MV-4-11 (cell line): ENCODE measurements at places on chromosomes 13 and 19.

DNA sequence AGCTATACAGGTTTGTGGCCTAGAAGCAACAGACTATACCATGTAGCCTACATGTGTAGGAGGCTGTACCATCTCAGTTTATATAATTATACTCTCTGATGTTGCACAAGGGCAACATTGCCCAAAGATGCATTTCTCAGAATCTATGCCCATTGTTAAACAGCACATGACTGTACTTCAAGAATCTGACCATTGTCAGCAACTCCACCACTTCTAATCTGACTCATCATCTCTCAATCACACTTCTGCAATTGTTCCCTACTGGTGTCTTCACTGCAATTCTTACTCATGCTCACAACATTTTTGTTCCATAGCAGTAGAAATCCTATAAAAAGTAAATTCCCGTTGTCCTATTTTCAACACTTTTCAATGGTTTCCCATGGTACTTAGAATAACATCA, 63.9 kb upstream of the ATXN8OS start:
- DNase-seq: peak; percentile 97

DNA sequence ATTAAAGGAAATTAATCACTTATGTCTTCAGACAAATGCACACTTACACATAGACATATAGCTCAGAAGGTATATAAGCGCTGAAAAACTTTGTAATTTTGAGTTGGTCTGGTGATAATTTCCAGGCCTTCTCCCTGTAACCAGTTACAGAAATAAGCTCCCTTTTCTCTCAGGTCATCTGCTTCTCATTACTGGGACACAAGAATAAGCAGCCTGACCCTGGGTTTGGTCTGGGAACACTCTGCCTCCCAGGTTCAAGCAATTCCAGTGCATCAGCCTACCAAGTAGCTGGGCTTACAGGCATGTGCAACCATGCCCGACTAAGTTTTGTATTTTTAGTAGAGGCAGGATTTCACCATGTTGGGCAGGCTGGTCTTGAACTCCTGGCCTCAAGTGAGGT, 274.5 kb downstream of the LMO7 start:
- no peak for DNase-seq

DNA sequence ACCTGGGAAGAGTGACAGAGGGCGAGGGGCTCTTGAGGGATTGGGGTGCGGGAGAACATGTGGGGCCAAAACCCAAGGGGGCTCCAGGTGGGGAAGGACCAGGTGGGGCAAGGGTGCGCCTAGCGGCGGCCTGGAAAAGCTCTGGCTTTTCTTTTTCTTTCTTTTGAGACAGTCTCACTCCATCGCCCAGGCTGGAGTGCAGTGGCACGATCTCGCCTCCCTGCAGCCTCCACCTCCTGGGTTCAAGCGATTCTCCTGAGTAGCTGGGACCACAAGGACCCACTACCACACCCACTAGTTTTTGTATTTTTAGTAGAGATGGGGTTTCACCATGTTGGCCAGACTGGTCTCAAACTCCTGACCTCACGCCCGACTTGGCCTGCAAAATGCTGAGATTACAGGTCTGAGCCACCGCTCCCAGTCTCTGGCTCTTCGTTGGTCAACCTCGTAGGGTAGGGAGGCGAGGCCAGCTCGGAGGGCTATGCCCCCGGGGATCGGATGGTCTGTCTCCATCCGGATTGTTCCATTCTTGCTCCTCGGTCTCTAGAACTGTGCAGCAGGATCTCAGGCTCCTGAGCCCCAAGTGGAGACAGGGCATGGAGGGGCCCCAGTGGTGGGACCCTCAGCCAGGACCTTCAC, 3.7 kb downstream of the GADD45B start:
- no peak for DNase-seq

GRCh38 chr13:99905814-99906213, 65.8 kb downstream of the ZIC5 start:
- no peak for DNase-seq

DNA sequence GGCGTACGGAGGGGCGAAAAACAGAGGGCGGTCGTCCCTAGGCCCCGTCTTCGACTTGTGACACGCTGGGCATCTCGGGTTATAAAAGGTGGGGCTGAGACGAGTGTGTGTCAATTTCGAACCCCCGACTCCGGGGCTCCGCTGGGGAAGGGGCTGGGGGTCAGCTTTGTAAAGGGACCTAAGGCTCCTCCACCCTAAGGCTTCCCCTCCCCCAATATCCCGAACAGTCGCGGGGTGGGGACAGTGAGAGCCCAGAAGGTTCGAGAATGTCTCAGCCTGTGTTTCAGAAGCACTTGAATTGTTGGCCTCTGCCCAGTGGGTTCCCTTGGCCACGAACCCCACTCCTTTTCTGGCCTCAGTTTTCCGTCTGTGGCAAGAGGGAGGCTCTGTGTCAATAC, 450 bp downstream of the SELENOW start:
- DNase-seq: no peak

DNA sequence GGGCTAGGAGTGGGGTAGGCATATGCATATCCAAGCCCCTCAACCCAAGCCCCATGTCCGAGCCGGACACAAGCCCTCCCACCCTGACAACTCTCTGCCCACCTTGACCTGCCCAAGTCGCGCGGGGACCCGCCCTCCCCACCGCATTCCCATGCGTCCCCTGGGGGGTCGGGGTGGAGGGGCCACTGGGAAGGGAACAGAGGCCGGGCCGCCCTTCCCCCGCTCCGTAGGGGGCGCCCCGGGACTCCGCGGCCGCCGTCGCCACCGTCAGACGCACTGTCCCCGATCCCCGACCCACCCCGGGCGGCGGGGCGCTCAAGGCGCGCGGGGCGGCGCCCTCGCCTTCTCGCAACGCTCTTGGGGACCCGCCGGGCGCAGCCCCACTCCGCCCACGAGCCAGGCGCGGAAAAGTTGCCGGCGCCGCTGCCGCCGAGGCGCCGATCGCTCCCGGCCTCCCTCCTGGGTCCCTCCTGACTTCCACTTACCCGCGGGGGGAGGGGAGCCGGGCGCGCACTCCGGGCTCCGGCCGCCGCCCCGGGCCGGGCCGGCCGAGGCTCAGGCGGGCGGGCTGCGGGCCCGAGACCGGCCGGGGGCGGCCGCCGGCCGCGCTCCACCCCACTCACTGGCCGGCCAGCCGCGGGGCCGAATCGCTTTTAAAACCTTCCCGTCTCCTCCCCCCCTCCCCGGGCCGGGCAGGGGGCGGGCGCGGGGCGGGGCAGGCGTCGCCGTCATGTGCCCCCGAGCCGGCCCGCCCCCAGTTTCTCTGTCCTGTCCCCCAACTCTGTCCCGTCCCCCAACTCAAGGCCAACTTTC, 34.4 kb upstream of the NANOS3 start:
- DNase-seq: peak; percentile 43

DNA sequence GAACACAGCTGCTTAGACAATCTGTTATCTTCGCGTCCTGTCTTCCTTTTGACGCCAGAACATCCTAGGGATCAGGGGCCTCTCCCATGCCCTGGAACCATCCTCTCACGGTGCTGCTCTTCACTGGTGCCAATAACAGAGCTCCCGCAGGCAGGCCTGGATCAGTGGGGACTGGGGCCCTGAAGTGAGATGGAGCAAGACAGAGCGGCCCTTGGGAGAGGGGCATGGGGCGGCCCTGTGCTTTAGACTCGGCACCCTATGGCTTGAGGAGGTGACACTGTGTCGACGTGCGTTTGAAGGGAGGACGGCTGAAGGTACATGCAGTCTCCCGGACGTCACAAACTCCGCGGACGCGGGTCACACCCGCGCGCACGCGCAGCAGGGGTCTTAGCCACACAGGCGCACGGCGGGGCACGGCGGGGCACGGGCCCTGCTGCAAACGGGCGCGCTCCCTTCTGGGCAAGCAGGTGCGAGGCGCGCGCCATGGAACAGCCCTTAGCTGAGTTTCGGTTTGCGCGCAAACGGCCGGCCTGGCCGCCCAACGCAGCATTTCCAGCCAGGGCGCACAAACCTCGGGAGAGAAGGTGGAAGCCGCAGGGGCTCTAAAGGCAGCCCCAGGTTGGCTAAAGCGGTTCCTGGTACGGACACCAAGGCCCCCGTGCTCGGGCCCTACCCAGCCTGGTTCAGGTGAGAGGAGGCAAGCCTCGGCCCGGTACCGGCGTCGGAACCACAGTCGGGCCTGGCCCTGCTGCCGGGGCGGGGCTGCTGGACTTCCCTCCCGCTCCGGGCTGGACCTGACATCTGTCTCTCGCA, 16.5 kb upstream of the RNF17 start:
- DNase-seq: no peak

DNA sequence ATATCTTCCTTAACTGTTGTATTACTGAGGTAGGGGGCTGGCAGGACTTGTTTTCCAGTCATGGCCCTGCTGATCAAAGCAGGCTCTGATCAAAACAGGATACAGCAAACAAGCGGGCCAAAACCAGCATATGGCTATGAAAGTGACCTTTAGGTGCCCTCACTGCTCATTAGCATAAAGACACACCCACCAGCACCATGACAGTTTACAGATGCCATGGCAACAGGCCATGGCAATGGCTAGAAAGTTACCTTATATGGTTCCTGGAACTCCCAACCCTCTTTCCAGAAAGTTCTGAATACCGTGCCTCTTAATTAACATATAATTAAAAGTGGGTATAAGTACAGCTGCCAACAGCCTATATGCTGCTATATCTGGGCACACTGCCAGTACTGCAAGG, 551.4 kb upstream of the SGCG start:
- no peak for DNase-seq

DNA sequence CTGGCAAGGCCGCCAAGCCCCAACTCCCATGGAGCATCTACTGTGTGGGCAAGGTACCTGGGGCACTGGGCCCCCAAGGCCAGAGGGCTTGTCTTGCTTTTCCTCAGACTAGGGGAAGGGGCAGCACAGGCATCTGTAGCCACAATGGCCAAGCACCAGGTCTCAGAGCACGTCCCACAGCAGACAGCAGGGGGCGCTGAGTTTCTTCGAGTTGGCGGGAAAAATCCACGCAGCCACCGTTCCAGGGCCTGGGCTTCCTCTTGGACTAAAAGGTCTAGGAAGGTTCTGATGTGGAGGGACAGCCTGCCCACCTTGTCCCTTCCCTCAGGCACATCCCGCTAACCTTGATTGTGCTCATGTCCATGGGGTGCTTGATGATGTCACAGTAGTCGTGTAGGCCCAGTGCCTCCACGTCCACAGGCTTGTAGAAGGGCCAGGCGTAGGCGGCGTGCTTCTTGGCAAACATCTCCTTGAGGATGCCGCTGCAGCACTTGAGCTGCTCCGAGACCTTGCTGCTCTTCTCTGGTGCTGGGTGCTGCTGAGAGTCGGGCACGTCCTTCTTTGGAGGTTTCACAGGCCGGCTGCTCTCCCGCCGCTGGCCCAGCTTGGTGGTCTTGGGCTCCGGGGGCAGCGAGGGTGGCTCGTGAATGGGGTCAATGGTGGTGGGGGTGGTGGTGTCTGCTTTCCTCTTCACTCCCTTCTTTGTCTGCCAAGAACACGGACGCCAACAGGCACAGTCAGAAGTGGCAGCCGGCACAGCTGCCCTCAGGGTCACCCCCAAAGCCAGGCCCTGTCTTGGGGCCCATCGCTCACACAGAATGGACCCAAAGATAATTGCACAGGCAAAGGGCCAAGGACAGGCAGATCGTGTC, 32.0 kb upstream of the EPHX3 start:
- DNase-seq: peak; percentile 34

- peak; percentile 50 for DNase-seq
These were observed 2.6 kb upstream of the LGALS4 start for GRCh38 chr19:38815059-38816001.

- DNase-seq: no peak
These were observed 21.0 kb upstream of the ESD start for GRCh38 chr13:46817838-46818476.

- DNase-seq: no peak
These were observed 12.6 kb upstream of the UGGT2 start for GRCh38 chr13:96065849-96066248.

DNA sequence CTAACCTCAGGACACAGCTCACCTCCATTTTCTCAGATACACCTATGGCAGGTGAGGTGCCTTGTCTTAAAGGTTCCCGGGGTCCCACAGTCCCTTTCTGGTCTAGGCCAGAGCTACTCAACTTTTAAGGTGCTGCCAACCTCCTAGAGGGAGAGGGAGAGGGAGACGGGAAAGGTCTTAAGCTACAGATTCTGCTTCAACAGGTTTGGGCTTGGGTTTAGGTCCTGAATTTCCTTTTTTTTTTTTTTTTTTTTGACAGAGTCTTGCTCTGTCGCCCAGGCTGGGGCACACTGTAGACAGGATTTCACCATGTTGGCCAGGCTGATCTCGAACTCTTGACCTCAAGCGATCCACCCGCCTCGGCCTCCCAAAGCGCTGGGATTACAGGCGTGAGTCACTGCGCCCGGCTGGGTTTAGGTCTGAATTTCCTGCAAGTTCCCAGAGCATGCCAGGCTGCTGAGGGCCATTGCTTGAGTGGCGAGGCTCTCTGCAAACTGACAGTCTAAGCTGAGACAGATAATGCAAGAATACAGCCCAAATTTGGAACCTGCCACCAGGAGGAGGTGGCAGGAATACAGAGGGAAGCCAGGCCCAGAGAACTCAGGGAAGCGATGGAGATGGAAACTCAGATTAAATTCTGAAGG, 7.8 kb upstream of the SYCN start:
- DNase-seq: peak; percentile 72

DNA sequence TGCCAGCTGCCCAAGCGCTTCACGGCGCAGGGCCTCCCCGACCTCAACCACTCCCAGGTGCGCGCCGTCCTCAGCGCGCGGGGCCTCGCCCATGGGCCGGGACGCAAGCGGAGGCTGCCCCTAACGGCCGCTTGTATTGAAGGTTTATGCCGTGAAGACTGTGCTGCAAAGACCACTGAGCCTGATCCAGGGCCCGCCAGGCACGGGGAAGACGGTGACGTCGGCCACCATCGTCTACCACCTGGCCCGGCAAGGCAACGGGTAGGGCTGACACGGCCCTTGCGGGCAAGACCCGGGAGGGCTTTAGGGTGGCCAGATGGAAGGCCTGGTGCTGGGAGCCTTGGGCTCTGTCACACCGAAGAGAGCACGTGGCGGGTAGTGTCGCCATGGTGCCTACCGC, 23.2 kb downstream of the UPF1 start:
- no peak for DNase-seq

DNA sequence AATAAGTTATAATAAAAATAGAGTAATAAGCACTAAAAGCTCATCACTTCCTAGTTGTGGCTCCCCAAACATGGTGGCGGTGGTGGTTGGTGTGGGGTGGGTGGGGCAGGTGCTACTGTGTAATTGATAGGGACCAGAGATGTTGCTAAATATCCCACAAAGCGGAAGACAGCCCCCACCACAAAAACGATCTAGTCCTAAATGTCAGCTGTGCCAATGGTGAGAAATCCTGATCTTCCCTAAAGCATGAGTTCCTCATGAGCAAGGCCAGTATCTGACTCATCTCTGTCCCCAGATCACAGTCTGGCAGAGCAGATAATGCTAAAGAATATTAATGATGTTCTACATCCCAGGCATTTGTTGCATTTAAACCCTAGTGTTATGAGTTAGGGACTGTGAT, 1.9 kb upstream of the EDDM13 start:
- DNase-seq: peak; percentile 100
